ENCODE measurements at places on chromosomes 5 and 9. TPM values are rescaled to one million over a fixed set of nuclear protein-coding genes. Genes with fewer than 3 reads are reported as not detected.

CDC20B gene
- not detected for total RNA-seq

GABRA1 gene
- not detected for total RNA-seq

GPR21 gene
- total RNA-seq, result not detected

GRCh38 chr5:38555354-38556087 lies 925 bp downstream of the LIFR start:
- no peak for DNase-seq

DNA sequence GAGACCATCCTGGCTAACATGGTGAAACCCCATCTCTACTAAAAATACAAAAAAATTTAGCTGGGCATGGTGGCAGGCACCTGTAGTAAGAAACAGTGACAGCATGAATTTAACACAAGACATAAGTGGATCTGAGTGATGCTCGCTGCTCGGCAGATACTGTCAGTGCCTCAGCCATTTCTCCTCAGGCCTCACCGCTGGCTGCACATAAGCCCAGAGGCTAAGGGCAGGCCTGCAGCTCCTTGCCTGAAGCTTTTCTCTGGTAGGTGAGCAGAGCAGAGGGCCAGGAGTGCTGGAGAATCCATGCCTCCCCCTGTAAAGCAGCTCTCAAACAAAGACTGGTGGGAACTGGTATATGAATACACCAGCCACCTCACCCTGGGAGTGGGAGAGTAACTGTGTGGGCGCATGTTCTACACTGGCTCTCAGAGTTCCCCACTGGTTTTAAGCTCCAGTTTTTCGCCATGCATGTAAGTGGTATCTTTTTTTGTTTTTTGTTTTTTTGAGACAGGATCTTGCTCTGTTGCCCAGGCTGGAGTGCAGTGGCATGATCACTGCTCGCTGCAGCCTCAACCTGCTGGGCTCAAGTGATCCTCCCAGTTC lies 10.3 kb upstream of the CD72 start:
- DNase-seq, result no peak

GRCh38 chr5:53956632-53957031 lies 353.7 kb downstream of the ARL15 start:
- no peak for DNase-seq
